ENCODE measurements at places on chromosomes 12 and 14.

DNA sequence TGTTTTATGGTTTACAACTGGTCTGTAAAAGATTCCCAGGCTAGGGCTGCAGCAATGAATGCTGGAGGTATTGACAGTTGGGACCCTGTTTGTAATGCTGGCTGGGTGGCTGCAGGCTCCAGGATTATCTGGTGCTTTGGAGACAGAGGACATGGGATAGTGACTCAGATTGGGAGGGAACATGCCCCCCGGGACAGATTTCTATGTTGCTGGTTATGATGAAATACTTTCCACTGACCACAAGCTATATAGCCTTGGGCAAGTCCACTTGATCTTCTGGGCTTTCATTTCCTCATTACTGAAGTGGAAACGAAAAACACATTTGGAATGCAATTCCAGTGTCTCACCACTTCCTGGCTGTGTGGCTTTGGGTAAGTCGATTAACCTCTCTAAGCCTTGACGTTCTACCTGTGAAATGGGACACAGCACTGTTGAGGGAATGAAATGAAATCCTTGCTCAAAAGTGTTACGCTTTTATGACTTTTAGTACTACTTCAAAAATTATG, 6.3 kb upstream of the TPCN1 start:
- peak; percentile 92 for DNase-seq

GRCh38 chr14:75561013-75561432, 17.4 kb upstream of the FLVCR2 start:
- DNase-seq: peak; percentile 38

GRCh38 chr14:104978746-104979691, 845 bp upstream of the AHNAK2 start:
- no peak for DNase-seq

DNA sequence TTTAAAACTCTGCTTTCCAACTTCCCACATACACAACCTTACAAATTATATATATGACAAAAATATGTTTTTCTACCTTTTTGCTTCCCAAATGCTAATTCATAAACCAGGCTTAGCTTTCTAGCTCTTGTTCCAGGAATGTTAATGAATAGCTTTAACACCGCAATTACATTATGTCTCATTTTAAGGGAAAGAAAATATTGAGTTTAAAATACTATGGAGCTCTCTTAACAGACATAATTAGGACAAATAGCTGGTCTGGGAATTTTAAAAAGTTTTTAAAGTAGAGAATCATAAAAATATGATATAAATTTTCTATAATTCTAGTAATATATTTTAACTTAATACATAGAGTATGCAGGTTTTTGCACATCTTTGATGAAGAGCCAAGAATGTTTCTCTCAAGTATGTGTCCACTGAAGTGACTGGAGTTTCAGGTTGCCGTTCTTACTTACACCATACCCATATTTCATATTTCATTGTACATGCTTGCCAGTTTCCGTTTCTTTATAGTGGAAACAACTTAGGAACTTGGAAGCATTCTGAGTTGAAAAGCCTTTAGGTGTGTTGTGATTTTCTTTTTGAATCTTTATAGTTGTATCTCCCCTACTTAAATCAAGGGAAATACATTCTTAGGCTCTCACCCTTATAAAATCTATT, 90.6 kb upstream of the SLCO1C1 start:
- no peak for DNase-seq

- DNase-seq: no peak
These were observed 316.2 kb downstream of the PAWR start for GRCh38 chr12:79374545-79374944.

DNA sequence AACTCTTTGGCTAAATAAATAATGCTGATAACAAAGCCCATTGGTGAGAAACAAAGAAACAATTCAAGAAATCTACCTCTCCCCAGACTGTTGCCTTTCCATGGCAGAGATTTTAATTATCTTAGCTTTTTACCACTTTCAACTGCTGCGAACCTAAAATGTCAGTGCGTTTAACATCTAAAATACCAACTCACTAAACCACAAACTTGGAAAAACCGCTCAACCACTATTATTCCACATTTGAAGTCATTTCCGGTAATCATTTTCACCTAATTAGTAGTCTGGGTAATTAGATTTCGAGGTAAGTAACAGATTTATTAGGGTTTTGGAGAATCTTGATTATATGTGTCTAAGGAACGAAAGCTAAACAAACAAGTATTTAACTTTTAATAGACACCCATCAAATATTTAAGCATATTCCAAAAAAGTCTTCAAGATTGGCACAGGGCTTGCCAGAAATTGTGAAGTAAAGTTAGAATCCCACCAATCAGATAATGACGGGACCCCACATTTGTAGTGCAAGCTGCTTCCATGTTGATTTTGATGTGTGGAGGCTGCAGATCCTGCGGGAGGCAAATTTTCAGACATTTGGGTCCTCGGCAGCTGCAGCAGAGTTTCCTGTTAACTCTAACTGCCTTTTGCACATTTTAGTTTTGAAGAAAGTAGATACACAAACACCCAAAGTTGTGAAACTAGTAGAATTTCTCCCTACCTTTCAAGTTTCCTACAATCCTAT, 4.1 kb downstream of the OTX2 start:
- no peak for DNase-seq

GRCh38 chr12:52370926-52371608, 3.8 kb upstream of the KRT85 start:
- DNase-seq: no peak

GRCh38 chr14:50544911-50545310, 12.5 kb upstream of the MAP4K5 start:
- DNase-seq: no peak

DNA sequence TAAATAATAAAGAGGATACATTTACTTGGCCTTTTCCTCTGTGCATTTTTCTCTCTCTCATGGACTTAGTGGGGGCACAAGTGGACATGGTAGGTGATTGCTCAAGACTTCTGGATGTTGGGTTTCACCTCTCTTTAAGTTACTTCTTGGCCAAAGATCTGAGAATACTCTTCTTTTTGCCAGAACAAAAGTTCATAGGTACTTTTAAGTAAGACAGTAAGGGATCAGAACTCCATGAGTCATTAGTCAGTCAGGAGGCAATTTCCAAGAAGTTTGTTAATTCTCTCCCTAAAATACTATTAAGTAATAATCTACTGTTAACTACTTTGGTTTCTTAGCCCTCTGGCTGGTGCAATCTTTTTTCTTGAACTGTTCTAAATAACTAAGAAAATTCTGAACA, 84.2 kb downstream of the GRIP1 start:
- no peak for DNase-seq

GRCh38 chr14:21102521-21103410, 1.9 kb downstream of the TMEM253 start:
- DNase-seq: no peak

DNA sequence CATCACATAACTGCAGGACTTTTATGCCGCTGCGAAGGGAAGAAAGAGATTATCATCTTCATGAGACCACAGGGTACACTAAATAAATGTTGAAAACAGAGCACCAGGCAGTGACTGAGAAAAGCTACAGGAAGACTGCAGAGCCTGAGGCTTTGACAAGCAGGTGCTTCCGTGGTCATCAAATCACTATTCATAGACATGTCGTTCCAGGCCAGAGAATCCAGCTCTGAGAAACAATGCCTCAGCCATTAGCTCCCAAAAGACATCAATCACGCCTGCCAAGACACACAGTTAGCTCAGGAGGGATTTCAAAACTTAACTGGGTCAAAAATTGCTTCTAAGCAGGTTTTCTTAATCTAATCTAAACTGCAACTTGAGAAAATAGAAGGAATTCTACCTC, 47.2 kb upstream of the GARIN6 start:
- no peak for DNase-seq

- no peak for DNase-seq
These were observed 1089.8 kb downstream of the FLRT2 start for GRCh38 chr14:86619726-86620125.

DNA sequence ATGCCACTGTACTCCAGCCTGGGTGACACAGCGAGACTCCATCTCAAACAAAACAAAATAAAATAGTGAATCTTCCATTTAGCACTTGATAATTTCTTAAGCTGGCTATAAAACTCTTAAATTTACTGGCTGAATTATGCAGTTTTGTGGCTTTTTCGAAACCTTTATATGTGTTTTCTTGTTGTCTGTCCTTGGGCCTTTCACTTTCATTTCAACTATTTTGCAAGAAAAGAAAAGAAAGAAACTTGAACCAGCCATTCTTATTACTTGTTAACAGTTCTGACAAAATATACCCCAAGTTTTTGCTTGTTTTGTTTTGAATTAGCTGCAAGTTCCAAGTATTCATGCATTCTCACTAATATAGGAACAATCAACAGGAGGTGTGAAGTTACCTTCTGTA, 42.8 kb downstream of the PRICKLE1 start:
- DNase-seq: no peak

- DNase-seq: no peak
These were observed 2.4 kb downstream of the KRT76 start for GRCh38 chr12:52774629-52775250.

DNA sequence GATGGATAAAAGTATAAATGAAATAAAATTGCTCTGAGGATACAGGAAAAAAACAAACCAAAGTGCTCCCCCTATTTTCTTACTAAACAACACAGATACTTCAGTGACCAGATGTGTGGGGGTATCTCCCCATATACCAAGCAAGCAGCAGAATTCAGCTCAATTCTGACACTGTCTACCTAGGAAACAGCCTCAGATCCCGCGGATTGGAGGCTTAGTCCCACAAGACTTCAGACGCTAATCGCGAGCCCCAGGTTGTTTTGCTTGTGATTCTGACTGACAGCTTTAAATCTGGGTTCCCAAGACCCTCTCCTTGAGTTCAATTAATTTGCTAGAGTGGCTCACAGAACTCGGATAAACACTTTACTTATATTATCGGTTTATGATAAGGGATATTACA, 17.3 kb downstream of the NFKBIA start:
- DNase-seq: no peak

- no peak for DNase-seq
These were observed 18.7 kb upstream of the DGLUCY start for GRCh38 chr14:91095178-91095577.

DNA sequence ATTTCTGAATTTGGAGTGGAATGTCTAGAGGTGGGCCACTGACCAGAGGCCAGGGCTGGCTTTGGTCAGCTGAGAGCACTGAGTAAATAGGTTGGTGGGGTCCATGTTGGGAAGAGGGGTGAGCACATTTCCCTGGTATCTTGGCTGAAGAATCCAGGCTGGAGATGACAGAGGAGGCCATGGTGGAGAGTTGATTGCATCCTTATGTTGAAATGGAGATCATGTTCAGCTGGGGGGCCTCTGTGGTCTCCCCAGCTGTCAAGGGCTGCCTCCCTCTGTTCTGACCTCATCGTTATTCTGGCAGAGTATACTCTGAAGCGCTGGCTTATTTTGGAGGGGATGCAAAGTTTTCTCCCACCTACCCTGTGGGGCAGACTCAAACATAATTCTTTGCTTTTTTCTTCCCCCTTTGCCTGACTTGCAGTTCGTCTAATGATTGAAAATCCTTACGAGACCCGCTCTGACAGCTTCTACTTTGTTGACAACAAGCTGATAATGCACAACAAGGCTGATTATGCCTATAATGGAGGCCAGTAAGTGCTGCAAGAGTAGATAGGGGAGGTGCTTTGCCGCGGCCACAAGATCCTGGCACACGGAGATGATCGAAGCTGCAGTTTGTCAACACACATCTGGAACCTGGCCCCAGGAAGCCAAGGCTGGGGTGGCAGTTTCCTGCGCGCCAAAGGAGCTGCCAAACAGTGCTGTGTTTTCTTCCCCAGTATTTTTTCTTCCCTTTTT, 6.0 kb upstream of the ACADS start:
- DNase-seq: no peak

- no peak for DNase-seq
These were observed 236.8 kb downstream of the GRIN2B start for GRCh38 chr12:13744561-13744960.

- no peak for DNase-seq
These were observed 214.9 kb downstream of the ADAMTS20 start for GRCh38 chr12:43336962-43337555.

DNA sequence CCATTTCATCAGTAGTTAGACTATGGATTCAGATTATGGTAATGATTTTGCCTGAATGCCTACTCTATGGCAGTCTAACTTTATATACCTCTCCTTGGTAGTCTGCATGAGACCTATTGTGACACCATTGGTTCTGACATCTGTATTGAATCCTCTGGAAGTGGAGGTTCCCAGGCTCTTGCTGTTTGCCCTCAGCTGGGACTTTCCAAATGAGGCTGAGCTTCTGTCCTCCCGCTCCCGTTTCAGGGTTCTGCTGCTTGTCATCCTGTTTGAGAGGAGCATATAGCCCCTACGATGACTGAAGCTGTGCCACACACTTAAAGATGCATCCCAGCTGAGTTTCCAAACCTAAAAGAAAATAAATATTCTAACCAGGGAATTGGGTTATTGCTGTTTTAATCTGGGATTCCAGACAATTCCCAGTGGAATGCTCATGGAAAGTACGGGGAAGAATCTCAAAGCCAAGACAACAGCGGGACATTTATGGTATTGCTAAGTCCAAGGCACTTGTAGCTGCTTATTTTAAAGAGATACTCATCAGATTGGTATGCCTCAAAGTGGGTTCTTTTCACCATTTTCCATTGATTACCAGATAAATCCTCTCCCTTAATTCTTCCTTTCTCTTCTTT, 105.9 kb downstream of the ETV6 start:
- DNase-seq: no peak
